ENCODE measurements at places on chromosomes 5 and 9. TPM values are rescaled to one million over a fixed set of nuclear protein-coding genes. Genes with fewer than 3 reads are reported as not detected.
A peak's percentile ranks its signal among the peaks of the same experiment; 100 is the strongest.

Gene CBY3
- not detected for total RNA-seq

Gene TCERG1
- 37.7 TPM for total RNA-seq

Gene TAF1L
- total RNA-seq = not detected

Gene PCDH12
- total RNA-seq = 0.55 TPM

Gene FUT7
- 1.3 TPM for total RNA-seq

Gene ZFP37
- 2.9 TPM for total RNA-seq

Gene CCDC180
- 11.9 TPM for total RNA-seq

Gene SLC6A3
- not detected for total RNA-seq

GRCh38 chr9:109423877-109424276 is 74.2 kb downstream of the PTPN3 start:
- no peak overlapping the region for H3K27ac ChIP-seq
- H3K27me3 ChIP-seq = no peaks in the 10 kb centered on the region
- no peak overlapping the region for H3K4me3 ChIP-seq
- no peak for DNase-seq

DNA sequence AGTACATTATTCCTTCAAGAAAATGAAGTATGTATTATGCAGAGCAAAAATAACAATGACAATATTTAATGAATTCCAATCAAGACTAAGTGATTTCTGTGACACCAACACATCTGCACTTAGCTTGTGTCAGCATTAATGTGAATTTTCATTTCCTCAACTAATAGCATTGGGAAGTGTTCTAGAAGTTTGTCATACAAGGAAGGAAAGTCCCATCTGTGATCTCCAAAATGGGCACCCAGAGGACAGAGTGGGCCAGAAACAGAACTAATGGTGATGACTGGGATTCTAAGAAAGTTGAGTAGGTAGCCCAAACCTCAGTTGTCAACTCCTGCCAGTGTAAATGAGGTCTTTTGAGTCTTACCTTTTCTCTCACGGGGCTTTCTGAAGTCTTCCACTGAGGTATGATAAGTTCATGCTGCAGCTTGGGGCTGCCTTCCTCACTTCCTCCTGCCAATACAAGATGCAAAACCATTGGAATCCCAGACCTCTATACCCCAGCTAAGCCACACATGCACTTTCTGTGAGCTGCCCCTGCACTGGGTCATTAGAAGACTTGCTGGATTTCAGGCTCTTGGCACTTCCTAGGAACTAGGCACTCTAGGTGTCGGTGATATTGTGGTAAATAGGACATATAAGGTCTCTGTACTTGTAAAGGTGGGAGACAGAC is 4.9 kb downstream of the ADAM19 start:
- H3K4me1 ChIP-seq = no peaks in the 10 kb centered on the region
- peak overlapping the region; percentile 95 for H3K27ac ChIP-seq
- no peak for DNase-seq
- no peaks in the 10 kb centered on the region for H3K27me3 ChIP-seq
- H3K36me3 ChIP-seq = peaks cover 8% of the 10 kb centered on the region

- no peak overlapping the region for H3K4me3 ChIP-seq
- no peaks in the 10 kb centered on the region for H3K4me1 ChIP-seq
- no peak for DNase-seq
Measured at GRCh38 chr9:129206905-129207304, 28.8 kb upstream of the IER5L start.

- H3K4me1 ChIP-seq = no peaks in the 10 kb centered on the region
- H3K27ac ChIP-seq = no peak overlapping the region
- H3K4me3 ChIP-seq = no peak overlapping the region
- H3K36me3 ChIP-seq = no peaks in the 10 kb centered on the region
Measured at GRCh38 chr5:56327809-56328208, 94.7 kb upstream of the ANKRD55 start.

GRCh38 chr9:130423272-130423671 is 21.5 kb upstream of the ASS1 start:
- no peaks in the 10 kb centered on the region for H3K27me3 ChIP-seq
- peaks cover 22% of the 10 kb centered on the region for H3K4me1 ChIP-seq
- peaks cover 6% of the 10 kb centered on the region for H3K36me3 ChIP-seq
- peak; percentile 92 for DNase-seq

DNA sequence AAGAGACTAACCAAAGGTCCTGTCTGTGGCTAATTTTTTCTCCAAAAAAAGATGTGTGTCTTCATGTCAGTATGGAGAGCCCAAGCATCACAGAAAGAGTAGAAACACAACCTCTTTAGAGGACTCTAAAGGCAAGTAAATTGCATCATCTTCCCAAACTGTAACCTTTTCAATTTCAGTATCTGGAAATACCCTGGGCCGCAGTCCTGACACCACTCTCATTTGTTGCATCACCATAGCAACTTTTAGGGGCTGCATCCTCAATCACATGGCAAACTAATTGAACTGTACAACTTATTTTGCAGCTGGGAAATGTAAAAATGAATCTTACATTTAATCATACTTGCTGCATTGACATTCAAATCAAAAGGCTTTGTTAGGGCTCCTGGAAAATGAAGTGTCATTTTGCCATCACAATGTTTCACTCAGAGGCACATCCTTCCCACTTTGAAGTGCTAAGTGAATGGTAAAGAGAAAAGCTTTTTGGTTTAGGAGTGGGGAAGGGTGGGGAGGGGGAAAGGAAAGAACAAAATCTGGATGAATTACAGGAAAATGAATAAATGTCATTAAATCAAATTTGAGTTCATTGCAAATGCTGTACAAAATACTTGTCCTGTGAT is 60.6 kb upstream of the GRIA1 start:
- no peaks in the 10 kb centered on the region for H3K27me3 ChIP-seq
- no peak for DNase-seq
- H3K4me3 ChIP-seq = no peak overlapping the region
- H3K4me1 ChIP-seq = no peaks in the 10 kb centered on the region
- H3K36me3 ChIP-seq = no peaks in the 10 kb centered on the region

- no peaks in the 10 kb centered on the region for H3K27me3 ChIP-seq
- no peaks in the 10 kb centered on the region for H3K36me3 ChIP-seq
- no peak for DNase-seq
- H3K4me1 ChIP-seq = no peaks in the 10 kb centered on the region
Measured at GRCh38 chr9:110768886-110769285, 100.3 kb downstream of the MUSK start.

- DNase-seq = no peak
- H3K4me3 ChIP-seq = no peak overlapping the region
- H3K27me3 ChIP-seq = no peaks in the 10 kb centered on the region
- peaks cover 8% of the 10 kb centered on the region for H3K4me1 ChIP-seq
- peak overlapping the region; percentile 34 for H3K27ac ChIP-seq
- no peaks in the 10 kb centered on the region for H3K36me3 ChIP-seq
Measured at GRCh38 chr5:95664204-95664786, 17.7 kb downstream of the RFESD start.

DNA sequence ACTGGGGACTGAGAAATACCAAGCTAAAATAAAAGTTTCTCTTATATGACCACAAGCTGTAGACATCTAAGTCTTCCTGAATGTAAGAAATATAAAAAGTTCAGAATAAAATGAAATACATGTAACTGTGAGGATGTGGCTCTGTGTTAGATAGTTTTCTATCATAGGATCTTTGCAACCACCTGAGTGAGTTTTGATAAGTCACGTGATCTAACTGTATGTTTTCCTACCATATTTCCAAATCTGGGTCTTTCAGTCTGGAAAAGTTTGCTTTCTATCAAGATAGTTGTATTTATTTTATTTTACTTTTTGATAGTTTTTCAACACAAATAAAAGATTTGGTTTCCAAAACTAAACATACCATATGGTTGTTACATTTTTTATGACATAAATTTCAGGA is 1905.8 kb upstream of the ACO1 start:
- no peak overlapping the region for H3K27ac ChIP-seq
- H3K36me3 ChIP-seq = no peaks in the 10 kb centered on the region
- H3K4me1 ChIP-seq = no peaks in the 10 kb centered on the region

DNA sequence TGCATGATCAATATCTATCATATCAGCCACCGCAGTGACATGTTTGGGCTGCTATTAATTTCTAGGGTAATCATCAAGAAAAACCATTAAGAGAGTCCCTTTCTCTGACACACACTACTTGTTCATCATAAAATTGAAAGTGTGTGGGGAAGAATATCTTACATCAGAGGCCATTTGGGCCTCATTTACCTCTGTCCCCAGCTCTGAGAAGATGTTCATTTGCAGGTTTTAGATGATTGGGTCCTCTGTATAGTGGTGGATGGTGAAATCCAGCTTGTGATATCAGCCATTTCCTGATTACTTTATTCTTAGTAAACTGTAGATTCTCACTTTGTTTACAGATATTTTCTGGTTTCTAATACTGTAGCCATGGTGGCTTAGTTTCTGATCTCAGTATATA is 29.8 kb upstream of the PJA2 start:
- DNase-seq = no peak
- no peak overlapping the region for H3K27ac ChIP-seq
- H3K4me1 ChIP-seq = no peaks in the 10 kb centered on the region

GRCh38 chr9:136536721-136537241 is 9.1 kb downstream of the NOTCH1 start:
- H3K4me1 ChIP-seq = no peaks in the 10 kb centered on the region
- H3K27me3 ChIP-seq = no peaks in the 10 kb centered on the region
- no peak overlapping the region for H3K4me3 ChIP-seq
- H3K27ac ChIP-seq = no peak overlapping the region
- H3K36me3 ChIP-seq = peaks cover 20% of the 10 kb centered on the region

- no peak overlapping the region for H3K4me3 ChIP-seq
- no peaks in the 10 kb centered on the region for H3K4me1 ChIP-seq
- no peak for DNase-seq
- no peaks in the 10 kb centered on the region for H3K27me3 ChIP-seq
Measured at GRCh38 chr5:109168151-109168550, 241.6 kb downstream of the PJA2 start.

DNA sequence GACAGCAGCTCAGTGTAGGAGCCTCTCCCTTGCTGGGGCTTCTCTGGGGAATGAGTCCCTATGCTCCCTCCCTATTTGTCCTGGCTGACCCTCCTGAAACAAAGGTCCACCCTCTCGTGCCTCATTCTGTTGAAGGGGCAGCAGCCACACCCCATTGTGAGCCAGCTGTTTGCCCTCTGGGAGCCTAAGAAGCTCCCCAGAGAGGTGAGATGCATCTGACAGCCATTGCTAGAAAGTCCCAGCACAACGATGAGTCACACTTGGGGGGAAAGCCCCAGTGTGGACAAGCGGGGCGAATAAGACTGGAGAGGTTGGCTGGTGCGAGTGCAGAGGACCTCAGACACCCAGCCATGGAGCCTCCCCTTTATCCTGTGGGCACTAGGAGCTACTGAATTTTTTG is 101.4 kb downstream of the PPARGC1B start:
- H3K27ac ChIP-seq = no peak overlapping the region
- peaks cover 27% of the 10 kb centered on the region for H3K4me1 ChIP-seq
- DNase-seq = no peak
- H3K4me3 ChIP-seq = no peak overlapping the region

DNA sequence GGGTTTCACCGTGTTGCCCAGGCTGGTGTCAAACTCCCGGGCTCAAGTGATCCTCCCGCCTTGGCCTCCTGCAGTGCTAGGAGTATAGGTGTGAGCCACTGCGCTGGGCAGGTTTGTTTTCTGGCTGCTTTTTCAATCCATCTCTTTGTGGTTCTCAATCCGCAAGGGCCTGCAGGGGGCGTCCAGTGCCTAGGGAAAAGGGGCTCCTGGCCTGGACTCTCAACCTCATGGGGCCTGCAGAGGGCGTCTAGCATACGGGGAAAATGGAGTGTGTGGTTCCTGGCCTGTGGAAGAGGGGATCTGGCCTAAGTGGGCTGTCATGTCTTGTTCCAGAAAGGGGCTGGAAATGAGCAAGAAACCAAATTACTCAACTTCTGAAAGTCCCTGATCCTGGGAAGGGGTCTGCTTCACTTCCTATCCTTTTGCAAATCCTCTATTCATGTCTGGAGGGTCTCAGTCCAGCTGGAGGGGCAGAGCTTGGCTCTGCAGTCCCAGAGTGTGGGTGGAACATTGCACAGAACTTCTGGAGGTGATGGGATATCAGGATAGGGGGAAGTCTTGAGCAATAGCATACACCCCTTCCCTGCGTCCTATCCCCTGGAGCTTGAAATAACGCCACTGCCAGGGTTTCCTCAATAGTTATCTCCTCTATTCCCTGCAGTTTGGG is 12.7 kb upstream of the CCL27 start:
- H3K4me3 ChIP-seq = no peak overlapping the region
- no peak for DNase-seq
- H3K27ac ChIP-seq = no peak overlapping the region

- no peak overlapping the region for H3K27ac ChIP-seq
- no peaks in the 10 kb centered on the region for H3K36me3 ChIP-seq
- no peak overlapping the region for H3K4me3 ChIP-seq
Measured at GRCh38 chr9:20335668-20336332, 286.5 kb downstream of the MLLT3 start.

DNA sequence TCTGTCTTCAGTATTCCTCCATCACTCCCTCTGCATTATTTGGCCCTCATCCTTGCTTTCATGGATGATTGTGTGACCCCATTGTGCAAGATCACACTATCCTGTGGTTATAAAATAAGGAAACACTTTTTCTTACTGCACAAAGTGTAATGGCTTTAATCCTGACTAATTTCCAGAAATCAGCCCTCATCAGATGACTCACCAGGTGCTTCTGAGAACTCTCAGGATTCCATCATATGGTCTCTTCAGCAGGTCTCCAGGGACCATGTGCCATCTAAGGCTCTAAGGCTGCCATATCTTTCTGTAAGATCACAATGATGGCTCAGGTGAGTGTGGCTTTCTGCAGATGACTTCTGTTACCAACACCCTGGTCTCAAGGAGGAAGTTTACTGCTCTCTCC is 27.3 kb upstream of the FER start:
- no peak overlapping the region for H3K27ac ChIP-seq
- H3K36me3 ChIP-seq = no peaks in the 10 kb centered on the region
- no peaks in the 10 kb centered on the region for H3K27me3 ChIP-seq
- DNase-seq = no peak

- H3K36me3 ChIP-seq = peaks cover 5% of the 10 kb centered on the region
- no peaks in the 10 kb centered on the region for H3K4me1 ChIP-seq
- H3K27ac ChIP-seq = peak overlapping the region; percentile 66
Measured at GRCh38 chr5:72179028-72179815, 71.9 kb downstream of the MAP1B start.

DNA sequence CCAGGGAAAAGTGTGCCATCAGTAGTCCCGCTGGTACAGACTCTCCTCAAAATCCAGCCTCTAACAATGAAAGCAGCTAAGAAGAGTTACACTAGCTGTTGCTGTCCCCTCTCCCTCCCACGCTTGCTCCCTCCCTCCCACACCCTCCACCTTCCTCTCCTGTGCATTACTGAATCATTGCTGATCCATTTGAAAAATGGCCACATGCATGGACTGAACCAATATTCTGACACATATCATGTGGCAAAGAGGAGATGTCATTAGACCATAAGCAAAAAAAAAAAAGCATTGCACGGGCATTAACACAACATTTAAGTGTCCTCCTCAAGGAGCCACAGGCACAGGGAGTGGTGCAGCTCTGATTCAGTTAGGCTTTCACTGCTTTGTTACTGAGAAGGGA is 37.9 kb downstream of the LHFPL2 start:
- DNase-seq = no peak
- H3K27me3 ChIP-seq = no peaks in the 10 kb centered on the region
- H3K4me3 ChIP-seq = no peak overlapping the region
- no peaks in the 10 kb centered on the region for H3K36me3 ChIP-seq
- peaks cover 86% of the 10 kb centered on the region for H3K4me1 ChIP-seq
